ENCODE measurements at places on chromosomes 12 and 14. TPM values are rescaled to one million over a fixed set of nuclear protein-coding genes. Genes with fewer than 3 reads are reported as not detected.
A peak's percentile ranks its signal among the peaks of the same experiment; 100 is the strongest.

GRCh38 chr14:33477797-33478196 lies 473.1 kb downstream of the EGLN3 start:
- no peaks in the 10 kb centered on the region for H3K27me3 ChIP-seq
- DNase-seq, result no peak
- H3K4me1 ChIP-seq, result peaks cover 4% of the 10 kb centered on the region
- no peaks in the 10 kb centered on the region for H3K36me3 ChIP-seq
- no peak overlapping the region for H3K4me3 ChIP-seq

Gene KRT84
- not detected for total RNA-seq

GRCh38 chr12:68114606-68115005 lies 44.9 kb downstream of the IFNG start:
- no peaks in the 10 kb centered on the region for H3K27me3 ChIP-seq
- H3K4me1 ChIP-seq, result peaks cover 4% of the 10 kb centered on the region
- no peak for DNase-seq
- H3K4me3 ChIP-seq, result no peak overlapping the region

DNA sequence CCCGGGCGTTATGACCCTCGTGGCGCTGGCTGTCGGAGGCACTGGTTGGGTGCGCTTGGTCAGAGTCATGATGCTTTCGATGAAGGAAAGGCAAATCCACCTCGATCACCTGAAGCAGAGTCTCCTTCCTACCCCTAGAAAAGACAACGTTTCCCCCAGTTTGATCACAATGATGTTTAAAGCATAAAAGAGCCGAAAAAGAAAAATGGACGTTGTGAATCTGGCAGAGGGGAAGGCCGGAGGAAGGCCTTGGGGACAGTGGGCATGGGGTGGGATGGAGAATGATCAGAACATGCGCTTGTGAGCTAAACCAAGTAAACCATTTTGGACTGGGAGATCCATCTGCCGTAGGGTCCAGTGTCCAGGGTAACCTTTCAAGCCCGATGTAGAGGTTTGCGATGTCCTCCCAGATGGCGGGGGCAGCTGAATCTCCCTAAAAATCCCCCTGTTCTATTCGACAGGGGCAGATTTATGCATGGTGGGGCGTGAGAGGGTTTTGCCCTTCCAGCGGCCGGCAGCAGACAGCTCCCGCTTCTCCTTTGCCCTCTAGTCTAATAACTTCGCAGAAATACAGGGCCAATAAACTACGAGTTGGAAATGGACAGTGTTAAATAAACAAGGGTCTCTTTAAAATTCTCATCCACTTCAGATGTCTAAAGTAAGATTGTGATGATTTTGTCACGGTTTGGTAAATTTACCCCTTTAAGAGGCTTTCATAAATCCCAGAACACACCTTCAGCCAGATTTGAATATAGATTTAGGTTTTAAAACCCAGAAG lies 2.3 kb upstream of the OTX2 start:
- peaks cover 21% of the 10 kb centered on the region for H3K36me3 ChIP-seq
- no peak for DNase-seq
- peak overlapping the region; percentile 58 for H3K4me3 ChIP-seq
- H3K27ac ChIP-seq, result no peak overlapping the region
- peaks cover 9% of the 10 kb centered on the region for H3K4me1 ChIP-seq

Gene KCNC2
- total RNA-seq, result not detected

Gene TAS2R31
- total RNA-seq, result 2.3 TPM

DNA sequence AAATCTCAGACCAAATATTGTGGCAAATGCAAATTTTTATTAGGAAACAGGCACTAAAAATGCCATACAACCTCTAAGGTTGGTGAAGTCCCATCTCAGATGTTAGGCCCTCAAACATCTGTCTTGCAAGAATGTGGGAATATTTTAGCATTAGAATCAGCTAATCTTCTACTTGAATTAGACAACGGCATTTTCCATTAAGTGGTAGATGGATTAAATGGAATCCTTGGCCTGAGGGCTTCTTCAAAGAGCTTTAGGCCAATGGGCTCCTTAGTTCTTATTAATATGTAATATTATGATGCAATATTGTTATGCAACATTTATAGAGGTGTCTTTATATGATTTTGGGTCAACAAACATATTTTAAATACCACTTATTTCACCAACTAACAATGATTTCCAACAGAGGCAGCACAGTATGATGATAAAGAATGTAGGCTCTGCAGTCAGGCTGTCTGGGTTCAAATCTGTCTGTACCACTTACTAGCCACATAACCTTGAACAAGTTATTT lies 122.9 kb upstream of the PLEKHA5 start:
- peaks cover 11% of the 10 kb centered on the region for H3K4me1 ChIP-seq
- H3K4me3 ChIP-seq, result no peak overlapping the region
- no peak for DNase-seq

DNA sequence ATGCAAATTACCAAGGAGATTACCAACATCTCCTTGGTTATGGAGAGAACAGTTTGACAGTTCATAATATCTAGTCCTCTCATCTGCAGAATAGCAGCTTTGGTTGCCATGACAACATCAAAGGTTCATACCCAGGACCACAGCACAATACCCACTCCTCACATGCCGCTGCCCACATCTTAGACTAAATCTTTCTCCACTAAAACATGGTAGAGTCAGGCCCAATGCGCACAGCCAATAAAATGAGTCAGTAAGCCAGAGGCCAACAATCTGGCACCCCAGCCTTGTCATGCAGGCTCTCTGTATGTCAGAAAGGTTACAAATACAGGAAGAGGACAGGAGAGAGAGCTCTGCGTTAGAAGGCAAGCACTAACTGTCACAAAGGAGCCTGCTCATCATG lies 70.6 kb downstream of the KCNK10 start:
- no peaks in the 10 kb centered on the region for H3K4me1 ChIP-seq

DNA sequence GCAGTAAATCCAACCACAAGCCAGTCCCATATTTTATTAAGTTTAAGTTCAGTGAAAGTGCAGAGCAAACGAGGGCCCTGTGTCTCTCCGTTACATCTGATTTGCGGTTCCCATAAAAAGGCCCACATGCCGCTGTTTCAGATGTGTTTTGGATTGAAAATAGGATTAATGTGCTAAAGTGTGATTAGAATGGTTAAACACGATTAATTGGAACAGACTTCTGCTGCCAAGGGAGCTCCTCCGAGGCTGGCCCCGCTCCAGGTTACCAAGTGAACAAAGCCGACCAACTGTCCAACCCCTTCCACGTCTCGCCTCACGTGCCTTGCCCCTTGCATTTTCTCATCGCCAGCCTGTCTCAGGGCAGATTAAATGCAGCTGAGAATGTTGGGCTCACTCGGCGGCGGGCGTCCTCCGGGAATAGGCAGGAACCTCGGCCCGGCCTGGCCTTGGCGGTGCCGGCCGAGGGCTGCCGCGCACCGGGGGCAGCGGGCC lies 166.5 kb upstream of the GSC start:
- H3K27me3 ChIP-seq, result no peaks in the 10 kb centered on the region
- H3K27ac ChIP-seq, result no peak overlapping the region
- H3K4me1 ChIP-seq, result no peaks in the 10 kb centered on the region
- H3K4me3 ChIP-seq, result no peak overlapping the region
- H3K36me3 ChIP-seq, result no peaks in the 10 kb centered on the region

- no peak for DNase-seq
- H3K27me3 ChIP-seq, result no peaks in the 10 kb centered on the region
- no peak overlapping the region for H3K4me3 ChIP-seq
- H3K36me3 ChIP-seq, result 0 out of 2 replicates have a peak, but pooled peaks cover 3% of the 10 kb centered on the region
- H3K27ac ChIP-seq, result no peak overlapping the region
Observed at GRCh38 chr12:57875753-57876547, 29.4 kb upstream of the CTDSP2 start.

Gene ABHD12B
- total RNA-seq, result 42.4 TPM

DNA sequence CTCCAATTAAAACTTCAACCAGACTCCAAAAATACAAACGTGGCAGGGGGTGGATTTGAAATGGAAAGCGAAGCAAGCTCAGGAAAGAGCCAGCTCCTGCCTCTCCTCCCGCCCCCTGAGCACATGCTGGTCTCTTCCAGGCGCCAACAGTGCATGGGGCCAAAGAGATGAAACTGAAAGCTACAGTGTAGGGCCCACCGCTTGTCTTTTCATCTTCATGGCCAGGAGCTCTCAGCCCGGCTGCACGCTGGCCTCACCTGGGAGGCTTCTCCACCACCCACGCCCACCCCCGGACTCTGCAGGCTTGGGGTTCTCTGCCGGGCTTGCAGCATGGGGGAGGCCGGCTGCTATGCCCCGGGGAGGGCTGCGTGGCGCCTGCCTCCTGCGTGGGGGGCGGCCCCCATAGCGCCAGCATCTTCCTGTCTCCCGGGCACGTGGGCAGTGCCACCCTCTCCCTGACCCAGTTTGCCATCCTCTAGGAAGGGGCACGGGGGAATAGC lies 2.0 kb downstream of the RIMBP2 start:
- H3K4me1 ChIP-seq, result no peaks in the 10 kb centered on the region
- peak; percentile 49 for DNase-seq
- peak overlapping the region; percentile 89 for H3K4me3 ChIP-seq

- H3K36me3 ChIP-seq, result peaks cover 9% of the 10 kb centered on the region
- no peaks in the 10 kb centered on the region for H3K4me1 ChIP-seq
- no peak overlapping the region for H3K4me3 ChIP-seq
- peak; percentile 74 for DNase-seq
Observed at GRCh38 chr12:110355073-110355472, 48.4 kb downstream of the ANAPC7 start.

Gene REP15
- total RNA-seq, result 1.3 TPM

Gene SLC11A2
- total RNA-seq, result 45.6 TPM

DNA sequence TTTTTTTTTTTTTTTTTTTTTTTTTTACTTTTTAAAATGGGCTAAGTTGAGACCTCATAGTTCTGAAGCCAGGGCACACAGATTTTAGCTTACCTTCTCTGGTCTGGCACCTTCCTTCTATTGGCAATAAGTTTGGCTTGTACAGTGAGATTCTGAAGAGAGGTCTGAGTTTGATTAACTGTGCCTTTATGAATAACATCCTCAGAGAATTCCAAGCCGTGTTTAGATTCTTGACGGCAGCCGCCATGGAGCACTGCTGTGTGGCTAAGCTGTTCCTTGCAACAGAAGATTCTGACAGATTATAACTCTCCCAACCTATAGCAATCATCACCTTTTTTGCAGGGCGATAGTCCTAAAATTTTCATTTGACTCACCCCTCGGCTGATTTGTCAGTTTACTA lies 354.9 kb upstream of the FAR2 start:
- no peak for DNase-seq
- H3K4me3 ChIP-seq, result no peak overlapping the region
- no peaks in the 10 kb centered on the region for H3K27me3 ChIP-seq
- no peaks in the 10 kb centered on the region for H3K4me1 ChIP-seq

Gene EVL
- 55.1 TPM for total RNA-seq

DNA sequence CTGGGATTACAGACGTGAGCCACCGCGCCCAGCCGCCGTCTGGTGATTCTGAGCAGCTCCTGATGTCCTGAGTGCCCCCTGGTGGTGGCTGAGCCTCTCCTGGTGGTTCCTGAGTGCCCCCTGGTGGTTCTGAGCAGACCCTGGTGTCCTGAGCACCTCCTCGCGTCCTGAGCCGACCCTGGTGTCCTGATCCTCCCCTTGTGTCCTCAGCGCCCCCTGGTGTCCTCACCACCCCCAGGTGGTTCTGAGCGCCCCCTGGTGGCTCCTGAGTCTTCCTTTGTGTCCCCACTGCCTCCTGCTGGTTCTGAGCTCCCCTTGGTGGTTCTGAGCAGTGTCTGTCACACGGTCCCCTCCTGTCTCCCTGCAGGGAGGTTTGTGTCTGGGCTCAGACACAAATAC lies 1304.9 kb downstream of the TMEM121 start:
- peaks cover 17% of the 10 kb centered on the region for H3K36me3 ChIP-seq
- H3K27me3 ChIP-seq, result no peaks in the 10 kb centered on the region
- DNase-seq, result no peak
- no peak overlapping the region for H3K27ac ChIP-seq
- no peaks in the 10 kb centered on the region for H3K4me1 ChIP-seq
- no peak overlapping the region for H3K4me3 ChIP-seq

- no peaks in the 10 kb centered on the region for H3K4me1 ChIP-seq
- H3K36me3 ChIP-seq, result no peaks in the 10 kb centered on the region
- H3K27me3 ChIP-seq, result no peaks in the 10 kb centered on the region
Observed at GRCh38 chr12:88642675-88643431, 62.6 kb upstream of the KITLG start.

GRCh38 chr12:59010118-59010517 lies 89.8 kb upstream of the LRIG3 start:
- no peaks in the 10 kb centered on the region for H3K27me3 ChIP-seq
- no peak overlapping the region for H3K4me3 ChIP-seq
- H3K27ac ChIP-seq, result no peak overlapping the region
- H3K4me1 ChIP-seq, result no peaks in the 10 kb centered on the region
- no peak for DNase-seq

GRCh38 chr12:94239332-94239993 lies 91.1 kb downstream of the PLXNC1 start:
- no peak overlapping the region for H3K4me3 ChIP-seq
- no peaks in the 10 kb centered on the region for H3K36me3 ChIP-seq
- no peak overlapping the region for H3K27ac ChIP-seq
- no peak for DNase-seq
- no peaks in the 10 kb centered on the region for H3K27me3 ChIP-seq

GRCh38 chr12:26360062-26360461 lies 164.7 kb downstream of the SSPN start:
- no peak overlapping the region for H3K27ac ChIP-seq
- no peaks in the 10 kb centered on the region for H3K4me1 ChIP-seq
- H3K27me3 ChIP-seq, result no peaks in the 10 kb centered on the region
- DNase-seq, result no peak
- H3K36me3 ChIP-seq, result no peaks in the 10 kb centered on the region

Gene TAS2R10
- total RNA-seq, result 0.22 TPM

GRCh38 chr12:76183459-76184186 lies 99.1 kb upstream of the NAP1L1 start:
- no peak overlapping the region for H3K27ac ChIP-seq
- no peaks in the 10 kb centered on the region for H3K27me3 ChIP-seq
- H3K4me3 ChIP-seq, result no peak overlapping the region
- no peaks in the 10 kb centered on the region for H3K4me1 ChIP-seq
- no peak for DNase-seq

DNA sequence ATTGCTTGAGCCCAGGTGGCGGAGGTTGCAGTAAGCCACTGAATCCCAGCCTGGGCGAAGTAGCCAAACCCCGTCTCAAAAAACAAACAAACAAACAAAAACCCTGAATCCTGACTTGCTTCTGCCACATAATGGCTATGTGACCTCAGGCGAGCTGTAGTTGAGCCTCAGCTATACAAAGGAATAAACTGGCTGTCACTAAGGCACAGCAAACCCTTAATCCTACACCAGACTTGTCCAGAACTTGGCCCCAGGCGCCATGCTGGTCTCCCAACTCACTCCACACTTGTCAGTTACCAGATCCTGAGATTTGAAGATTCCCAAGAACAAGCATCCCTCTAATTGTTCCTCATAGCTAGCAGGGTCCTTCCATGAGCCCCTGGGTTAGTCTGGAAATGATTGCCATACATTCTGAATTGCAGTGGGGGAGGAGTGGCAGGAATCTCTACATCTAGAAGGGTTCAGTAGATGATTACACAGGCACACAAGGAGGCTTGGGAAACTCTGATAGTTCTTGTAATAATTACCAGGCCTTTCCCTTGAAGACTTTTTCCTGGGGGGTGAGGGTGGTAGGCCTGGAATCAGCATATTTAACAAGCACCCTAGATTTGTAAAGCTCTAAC lies 9.9 kb downstream of the MAP3K12 start:
- DNase-seq, result no peak
- H3K4me3 ChIP-seq, result no peak overlapping the region
- no peaks in the 10 kb centered on the region for H3K4me1 ChIP-seq
- H3K27me3 ChIP-seq, result no peaks in the 10 kb centered on the region

- H3K27me3 ChIP-seq, result no peaks in the 10 kb centered on the region
- no peak for DNase-seq
- H3K4me1 ChIP-seq, result no peaks in the 10 kb centered on the region
- H3K27ac ChIP-seq, result no peak overlapping the region
Observed at GRCh38 chr14:75340921-75341320, 62.3 kb downstream of the FOS start.

Gene POTEG
- total RNA-seq, result not detected

Measured in H9 (cell line).